ENCODE measurements at places on chromosomes 5 and 9.

- DNase-seq: no peak
These were observed 199.4 kb downstream of the ESM1 start for GRCh38 chr5:54785729-54786591.

DNA sequence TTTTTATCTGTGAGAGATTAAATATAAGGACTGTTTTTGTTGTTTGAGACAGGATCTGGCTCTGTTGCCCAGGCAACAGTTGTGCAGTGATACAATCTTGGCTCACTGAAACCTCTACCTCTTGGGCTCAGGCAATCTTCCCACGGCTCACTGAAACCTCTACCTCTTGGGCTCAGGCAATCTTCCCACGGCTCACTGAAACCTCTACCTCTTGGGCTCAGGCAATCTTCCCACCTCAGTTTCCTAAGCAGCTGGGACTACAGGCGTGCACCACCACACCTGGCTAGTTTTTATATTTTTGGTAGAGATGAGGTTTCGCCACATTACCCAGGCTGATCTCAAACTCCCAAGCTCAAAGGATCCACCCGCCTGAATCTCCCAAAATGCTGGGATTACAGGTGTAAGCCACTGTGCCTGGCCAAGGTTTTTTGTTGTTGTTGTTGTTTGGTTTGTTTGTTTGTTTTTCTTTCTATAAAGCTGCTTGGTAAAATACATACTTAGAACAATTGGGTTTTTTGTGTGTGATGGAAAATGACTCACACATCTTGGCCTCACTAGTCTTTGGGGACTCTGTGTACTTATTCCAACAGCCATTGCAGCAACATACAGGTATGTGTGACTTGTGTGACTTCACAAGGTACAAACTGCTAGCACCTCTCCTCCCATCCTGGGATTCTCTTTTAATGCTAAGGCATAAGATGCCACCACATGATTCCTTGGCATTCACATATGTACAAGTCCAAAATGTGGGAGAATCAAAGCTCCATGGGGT lies 36.5 kb upstream of the RASA1 start:
- no peak for DNase-seq

- DNase-seq: no peak
These were observed 208.1 kb downstream of the SNX18 start for GRCh38 chr5:54725391-54726280.

GRCh38 chr5:11384441-11385250 lies 519.6 kb downstream of the CTNND2 start:
- DNase-seq: peak; percentile 5

DNA sequence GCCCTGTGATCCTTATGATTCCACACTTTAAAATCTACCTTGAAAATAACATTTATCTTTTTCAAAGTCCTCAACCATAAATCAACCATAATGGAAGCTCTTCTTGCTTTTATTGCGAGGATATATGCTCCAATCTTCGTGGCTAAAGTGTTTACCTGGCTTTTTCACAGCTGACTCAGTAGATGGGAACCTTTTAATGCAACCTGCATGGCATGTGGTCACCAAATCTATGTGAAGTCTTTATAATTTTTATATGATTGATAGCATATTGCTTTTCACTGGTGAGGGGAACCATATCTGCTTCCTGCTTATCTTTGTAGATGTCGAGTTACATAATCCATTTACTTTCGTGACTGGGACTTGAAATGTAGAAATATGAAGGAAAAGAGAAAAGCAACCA lies 47.1 kb upstream of the TLX3 start:
- DNase-seq: no peak

DNA sequence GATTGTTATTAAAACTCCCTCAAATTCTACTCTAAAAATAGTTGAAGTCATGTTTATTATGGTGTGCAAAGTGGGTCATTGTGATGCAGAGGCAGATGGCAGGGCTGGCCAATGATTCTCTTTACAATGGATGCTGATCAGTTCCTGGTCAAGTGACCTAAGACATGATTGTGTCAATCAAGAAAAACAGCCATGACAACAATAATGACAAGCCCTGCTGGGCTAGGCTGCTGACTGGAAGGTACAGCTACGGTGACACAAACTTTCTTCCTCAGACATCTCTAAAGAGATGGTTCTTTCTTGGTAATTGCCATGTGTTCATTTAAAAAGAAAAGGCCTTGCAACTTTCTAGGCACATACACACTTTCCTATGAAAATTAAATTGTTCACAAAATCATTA lies 3.6 kb downstream of the SLC24A2 start:
- no peak for DNase-seq

- DNase-seq: no peak
These were observed 20.8 kb downstream of the MINAR2 start for GRCh38 chr5:129768735-129769134.

GRCh38 chr5:91937121-91937520 lies 554.0 kb upstream of the ARRDC3 start:
- DNase-seq: no peak

DNA sequence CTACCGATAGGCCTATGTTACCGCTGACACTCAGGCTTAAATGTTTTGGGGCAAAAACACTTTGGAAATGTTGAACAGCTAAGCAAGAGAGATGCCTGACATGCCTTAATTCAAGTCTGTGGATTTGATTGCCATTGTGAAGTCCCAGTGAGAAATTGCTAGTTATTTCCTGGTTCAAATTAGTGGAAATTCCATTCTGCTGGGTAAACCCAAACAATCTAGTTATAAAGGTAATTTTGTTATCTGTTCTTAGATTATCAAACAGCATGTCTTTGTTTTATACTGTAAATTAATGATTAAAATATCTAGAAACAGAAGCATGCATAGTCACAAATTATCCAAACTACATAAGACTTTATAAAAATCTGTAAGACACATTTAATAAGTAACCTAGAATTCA lies 96.6 kb downstream of the PJA2 start:
- DNase-seq: no peak

GRCh38 chr9:84748112-84748511 lies 78.6 kb downstream of the NTRK2 start:
- no peak for DNase-seq

GRCh38 chr5:111606194-111606593 lies 93.9 kb upstream of the STARD4 start:
- DNase-seq: no peak

DNA sequence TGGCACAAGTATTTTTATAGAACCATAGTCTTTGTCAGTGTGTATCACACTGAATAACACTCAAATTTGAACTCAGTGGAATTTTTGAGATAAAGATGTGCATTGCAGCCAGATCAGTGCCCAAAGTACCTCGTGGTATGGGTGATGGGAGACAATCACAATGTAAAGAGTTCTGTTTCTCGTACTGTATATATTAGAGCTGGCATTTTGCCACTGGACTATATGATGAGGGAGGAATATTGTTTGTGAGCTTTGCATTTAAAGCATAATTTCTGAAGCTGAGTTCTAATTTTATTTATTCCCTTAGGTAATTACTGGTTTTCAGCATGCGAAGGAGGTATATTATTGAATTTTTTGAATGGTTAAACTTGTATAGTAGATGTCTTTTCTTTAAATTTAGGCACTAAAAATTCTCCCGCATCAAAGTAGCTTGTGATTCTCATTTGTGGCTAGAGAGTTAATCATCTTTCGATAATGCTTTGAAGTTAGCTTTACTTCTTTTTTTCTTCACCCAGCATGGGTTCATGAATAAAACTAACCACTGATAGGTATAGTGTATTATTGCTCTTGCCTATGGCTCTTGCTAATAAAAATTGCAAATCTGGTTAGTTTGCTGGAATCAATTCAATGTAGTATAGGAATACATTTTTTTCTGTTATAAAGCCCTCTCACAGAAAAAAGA lies 43.1 kb downstream of the PAM start:
- no peak for DNase-seq

GRCh38 chr9:15103290-15103689 lies 193.1 kb upstream of the FREM1 start:
- DNase-seq: no peak

DNA sequence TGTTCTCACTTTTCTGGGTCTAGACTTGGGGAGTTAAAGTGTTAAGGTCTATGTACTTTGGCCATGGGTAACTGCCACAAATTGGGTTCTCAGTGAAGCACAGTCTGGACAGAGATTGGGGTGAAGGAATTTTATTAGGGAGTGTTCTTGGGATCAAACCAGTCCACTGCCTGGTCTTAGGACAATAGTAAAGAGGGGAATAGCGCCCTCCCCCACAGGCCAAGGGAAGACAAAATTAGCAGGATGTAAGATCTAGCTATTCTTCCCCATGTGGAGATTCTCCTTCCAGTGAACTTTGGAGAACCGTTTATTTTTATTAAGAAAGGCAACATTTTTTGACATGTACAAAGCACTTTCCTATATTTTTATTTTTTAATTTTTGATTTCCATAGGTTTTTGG lies 18.4 kb upstream of the RIC1 start:
- no peak for DNase-seq

DNA sequence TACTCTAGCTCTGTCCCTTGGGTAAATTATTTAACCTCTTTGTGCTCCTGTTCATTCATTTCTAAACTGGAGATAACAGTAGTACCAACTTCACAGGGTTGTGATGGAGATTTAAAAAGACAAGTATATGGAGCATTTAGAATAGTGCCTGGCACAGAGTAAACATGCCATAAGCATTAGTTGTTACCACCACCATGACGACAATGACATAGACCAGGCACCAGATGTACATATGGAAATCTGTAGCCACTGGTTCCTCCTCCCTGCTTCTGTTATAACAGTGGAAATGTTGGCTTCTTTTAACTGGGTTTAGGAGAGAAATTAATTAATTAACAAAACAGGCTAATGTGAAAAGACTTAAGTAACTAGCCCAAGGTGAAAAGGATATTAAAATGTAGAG lies 217.5 kb downstream of the DENND1A start:
- no peak for DNase-seq

GRCh38 chr9:69589156-69589555 lies 83.0 kb downstream of the APBA1 start:
- no peak for DNase-seq

- no peak for DNase-seq
These were observed 1.4 kb upstream of the WNK2 start for GRCh38 chr9:93182572-93182971.

GRCh38 chr5:157993201-157993600 lies 134.3 kb upstream of the CLINT1 start:
- DNase-seq: no peak

DNA sequence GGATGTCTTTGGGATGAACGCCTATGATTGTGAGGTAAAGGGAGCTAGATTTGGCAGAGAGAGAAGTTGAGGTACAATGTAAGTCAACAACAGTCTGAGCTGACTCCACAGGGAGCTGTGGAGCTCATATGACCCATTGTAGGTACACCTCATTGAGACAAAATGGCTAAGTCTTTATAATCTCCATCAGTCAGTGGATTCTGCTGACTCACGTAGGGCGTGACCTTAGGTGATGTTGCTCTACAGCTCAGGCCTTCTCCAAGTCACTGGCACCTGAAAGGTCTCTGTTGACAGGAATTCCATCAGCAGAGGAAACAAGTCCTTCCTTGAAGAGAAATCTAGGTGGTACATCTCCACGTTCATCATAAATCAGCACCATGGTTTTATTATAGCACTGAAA lies 118.2 kb upstream of the PRR16 start:
- no peak for DNase-seq

- no peak for DNase-seq
These were observed 1.2 kb downstream of the ZBTB5 start for GRCh38 chr9:37464006-37464405.

GRCh38 chr9:131482343-131483006 lies 20.2 kb upstream of the POMT1 start:
- DNase-seq: no peak

DNA sequence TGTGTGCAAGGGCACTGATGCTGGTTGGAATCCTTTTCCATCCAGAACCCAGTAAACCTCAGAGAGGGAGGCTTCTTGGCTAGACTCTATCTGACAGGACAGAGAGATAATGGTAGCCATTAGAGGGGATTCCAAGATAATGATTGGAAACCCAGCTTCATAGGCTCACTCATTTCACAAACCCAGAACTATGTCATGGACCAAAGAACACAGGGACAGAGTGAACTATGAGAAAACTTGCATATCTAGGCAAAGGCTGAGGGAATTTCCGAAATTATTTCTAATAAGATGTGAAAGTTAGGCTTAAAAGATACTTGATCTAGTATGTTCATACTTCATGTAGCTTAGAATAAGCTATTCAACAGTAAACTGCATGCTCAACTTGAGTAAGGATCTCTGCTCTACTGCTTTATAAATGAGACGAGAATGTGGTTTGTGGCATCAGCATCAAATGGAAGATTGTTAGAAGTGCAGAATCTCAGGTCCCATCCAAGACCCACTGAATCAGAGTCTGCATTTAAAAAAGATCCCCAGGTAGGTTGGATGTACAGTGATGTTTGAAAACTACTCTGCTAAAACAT lies 261.4 kb downstream of the DMRT2 start:
- no peak for DNase-seq

DNA sequence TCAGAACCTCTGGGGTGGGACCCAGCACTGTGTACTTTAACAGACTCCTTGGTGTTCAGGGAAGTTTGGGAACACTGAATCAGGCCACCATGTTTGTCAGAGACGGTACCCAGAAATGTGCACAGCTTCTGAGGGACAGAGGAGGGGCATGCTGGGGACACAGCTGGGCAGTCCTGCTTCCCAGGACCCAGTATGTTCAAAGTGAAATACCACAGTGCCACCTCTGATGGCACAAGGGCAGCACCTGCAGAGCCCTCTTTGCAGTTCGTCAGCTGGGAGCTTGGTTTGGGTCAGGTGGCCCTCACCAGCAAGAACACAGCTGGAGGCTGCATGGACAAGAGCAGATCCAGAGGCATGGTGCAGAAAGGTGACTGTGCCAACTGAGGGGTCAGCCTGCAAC lies 51.2 kb downstream of the NDST1 start:
- no peak for DNase-seq

DNA sequence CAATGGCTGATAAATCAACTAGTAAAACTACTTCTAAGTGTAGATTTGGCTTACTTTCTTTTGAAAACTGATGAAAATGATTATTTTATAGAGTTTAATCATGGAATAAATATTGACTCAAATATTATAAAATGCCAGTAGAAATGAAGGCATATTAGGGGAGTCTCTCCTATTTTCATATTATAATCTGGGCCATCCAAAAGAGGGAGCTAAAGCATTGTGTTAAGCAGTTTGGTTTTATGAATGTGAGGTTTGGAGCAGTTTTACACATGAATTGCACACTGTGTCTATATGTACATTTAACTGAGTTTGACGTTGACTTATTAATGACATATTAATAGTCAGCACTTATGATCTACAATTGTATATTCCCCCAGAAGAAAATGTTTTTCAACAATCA lies 17.4 kb downstream of the CDH9 start:
- peak; percentile 8 for DNase-seq

GRCh38 chr5:116371935-116372334 lies 202.7 kb downstream of the SEMA6A start:
- no peak for DNase-seq

Measured in right renal cortex interstitium (tissue), 3 donors.